ENCODE measurements at places on chromosomes 5 and 9. TPM values are rescaled to one million over a fixed set of nuclear protein-coding genes. Genes with fewer than 3 reads are reported as not detected.

TLX3 gene
- not detected for total RNA-seq

RNF208 gene
- 2.7 TPM for total RNA-seq

PCDHGC3 gene
- total RNA-seq, result 52.5 TPM

TMEFF1 gene
- total RNA-seq, result 0.57 TPM

ACOT12 gene
- total RNA-seq, result not detected

OGN gene
- total RNA-seq, result 0.76 TPM

TRPM3 gene
- under 0.01 TPM for total RNA-seq

MED10 gene
- total RNA-seq, result 20.7 TPM

PCDHB13 gene
- 2.0 TPM for total RNA-seq
